Activated CD4-positive, alpha-beta T cell treated with anti-CD3 and anti-CD28 coated beads, Interleukin-2, amount 50 U/mL, for 24 hours (primary cell): ENCODE measurements at places on chromosomes 16 and 17.

- DNase-seq: no peak
Measured at GRCh38 chr17:43211123-43211479, 574 bp upstream of the TMEM106A start.

- no peak for DNase-seq
Measured at GRCh38 chr17:80220736-80221215, 549 bp downstream of the SLC26A11 start.

DNA sequence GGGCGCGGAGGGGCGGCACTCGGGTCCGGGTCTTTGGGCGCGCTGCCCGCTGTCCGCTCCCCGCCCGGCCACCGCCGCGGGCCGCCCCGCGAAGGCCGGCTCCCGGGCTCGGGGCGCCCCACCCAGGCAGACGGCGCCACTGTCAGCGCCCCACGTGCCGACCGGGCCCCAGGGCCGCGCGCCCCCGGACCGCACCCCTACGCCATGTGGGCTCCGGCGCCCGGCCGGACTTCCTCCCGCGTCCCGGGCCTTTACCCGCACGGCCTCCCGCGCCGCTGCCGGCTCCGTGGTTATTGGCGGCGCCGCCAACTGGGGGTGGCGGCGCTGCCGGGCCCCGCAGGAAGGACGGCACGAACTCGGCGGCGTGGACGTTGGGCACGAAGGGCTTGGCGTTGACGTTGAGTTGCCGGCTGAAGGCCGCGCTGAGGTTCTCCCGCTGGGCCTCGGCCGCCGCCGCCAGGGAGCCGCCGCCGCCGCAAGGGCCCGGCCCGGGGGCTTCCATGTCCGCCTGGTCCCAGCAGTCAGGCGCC is 577 bp downstream of the GSPT1 start:
- DNase-seq: peak; percentile 9

GRCh38 chr16:85137323-85138072 is 25.2 kb upstream of the CIBAR2 start:
- DNase-seq: no peak

DNA sequence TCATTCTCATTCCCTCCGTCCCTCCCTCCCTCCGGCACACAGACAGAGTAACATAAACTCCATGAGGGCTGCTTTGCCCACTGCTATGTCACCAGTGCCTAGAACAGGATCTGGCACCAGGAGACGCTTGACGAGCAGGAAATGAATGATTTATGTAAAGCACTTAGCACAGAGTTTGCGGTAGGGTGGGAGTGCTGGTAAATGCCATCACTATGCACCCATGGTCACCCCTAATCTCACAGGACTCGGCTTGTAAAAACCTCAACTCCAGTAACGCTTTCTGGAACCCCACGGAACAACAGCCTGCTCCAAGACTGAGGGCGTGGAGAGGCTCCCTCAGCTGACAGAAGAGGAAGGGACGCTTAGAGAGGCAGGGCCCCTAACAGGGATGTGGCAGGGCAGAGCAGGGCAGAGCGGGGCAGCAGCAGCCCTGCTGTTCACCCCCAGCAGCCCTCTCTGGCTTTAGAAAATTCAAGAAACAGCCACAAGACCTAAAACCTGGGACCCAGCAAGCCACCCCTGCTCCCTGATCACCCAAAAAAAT is 156.9 kb downstream of the C16orf78 start:
- DNase-seq: no peak

DNA sequence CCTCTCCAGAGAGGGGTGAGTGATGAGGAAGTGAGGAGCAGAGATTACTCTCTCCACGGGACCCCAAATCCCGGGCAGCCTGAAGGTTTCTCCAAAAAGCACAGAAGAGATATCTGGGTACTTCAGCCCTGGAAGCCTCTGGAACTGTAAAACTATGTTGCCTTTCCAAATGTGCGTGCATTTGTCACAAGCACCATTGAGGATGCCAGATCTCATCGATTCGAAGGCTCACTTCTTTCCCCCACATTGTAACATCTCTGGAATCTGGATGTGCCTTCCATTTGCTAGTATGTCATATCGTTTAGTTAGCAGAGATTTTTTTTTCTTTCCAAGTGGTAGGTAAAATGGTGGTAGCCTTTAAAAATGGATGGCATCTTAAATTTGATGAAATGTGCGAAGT is 45.8 kb downstream of the ABCC12 start:
- no peak for DNase-seq

GRCh38 chr17:62671553-62671952 is 44.1 kb downstream of the MRC2 start:
- no peak for DNase-seq

- no peak for DNase-seq
Measured at GRCh38 chr17:179066-179432, 2.4 kb downstream of the DOC2B start.

DNA sequence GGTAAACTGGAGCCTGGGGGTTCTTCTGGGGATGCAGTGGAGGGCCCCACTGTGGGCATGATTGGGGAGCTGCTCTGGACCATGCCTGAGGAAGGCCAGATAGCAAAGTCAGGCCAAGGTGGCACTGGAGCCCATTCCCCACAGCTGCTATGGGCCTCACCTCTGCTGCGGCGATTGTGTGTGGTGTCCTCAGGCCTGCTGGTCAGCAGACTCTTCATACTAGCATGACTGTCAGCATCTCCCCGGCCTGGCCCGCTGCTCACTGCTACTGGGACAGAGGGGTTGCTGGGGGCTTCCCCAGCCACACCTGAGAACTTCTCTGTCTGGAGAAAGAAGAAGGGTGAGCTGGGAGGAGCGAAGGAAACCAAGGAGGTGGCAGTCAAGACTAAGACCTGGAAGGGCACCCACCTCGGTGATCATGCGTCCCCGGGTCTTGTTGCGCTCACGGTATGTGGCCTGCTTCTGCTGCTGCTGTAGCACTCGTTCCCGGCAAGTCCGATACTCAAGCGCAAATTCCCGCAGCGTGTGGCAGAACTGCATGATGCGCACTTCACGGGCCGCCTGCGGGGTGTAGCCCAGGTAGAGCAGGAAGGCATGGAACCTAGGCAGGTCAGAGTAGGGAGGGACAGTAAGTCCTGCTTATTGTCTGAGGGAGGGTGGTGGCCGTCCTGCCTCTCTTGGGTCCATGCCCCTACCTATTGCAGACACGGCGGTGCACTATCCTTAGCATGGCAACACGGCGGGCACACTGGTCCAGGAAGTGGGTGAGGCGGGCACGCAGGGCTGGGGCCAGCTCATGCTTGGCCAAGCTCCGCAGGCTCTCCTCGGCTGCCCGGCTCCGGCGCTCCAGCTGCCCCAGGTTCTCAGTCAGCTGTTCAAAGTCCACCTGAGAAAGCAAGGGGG is 3.2 kb downstream of the TMEM208 start:
- no peak for DNase-seq

GRCh38 chr16:68335175-68335574 is 24.4 kb downstream of the PRMT7 start:
- no peak for DNase-seq

- DNase-seq: no peak
Measured at GRCh38 chr16:2282262-2282661, 14.3 kb upstream of the RNPS1 start.

DNA sequence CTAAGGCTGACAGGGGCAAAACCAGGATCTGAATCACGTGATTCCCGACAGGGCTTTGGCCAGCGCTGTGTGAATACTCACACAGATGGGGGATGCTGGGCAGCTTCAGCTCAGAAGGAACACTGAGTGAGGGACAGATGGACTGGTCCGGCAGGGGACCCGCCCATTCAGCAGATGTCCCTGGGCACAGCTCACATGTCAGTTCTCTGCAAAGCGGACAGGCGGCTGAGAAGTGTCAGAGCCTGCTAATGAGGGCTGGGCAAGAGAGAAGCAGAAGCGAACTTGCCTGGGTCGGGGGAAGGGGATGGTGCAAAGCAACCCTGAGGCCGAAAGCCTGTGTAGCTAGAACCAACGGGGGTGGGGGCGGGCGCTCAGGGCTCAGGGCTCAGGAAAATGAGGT is 11.9 kb upstream of the GLIS2 start:
- DNase-seq: no peak

DNA sequence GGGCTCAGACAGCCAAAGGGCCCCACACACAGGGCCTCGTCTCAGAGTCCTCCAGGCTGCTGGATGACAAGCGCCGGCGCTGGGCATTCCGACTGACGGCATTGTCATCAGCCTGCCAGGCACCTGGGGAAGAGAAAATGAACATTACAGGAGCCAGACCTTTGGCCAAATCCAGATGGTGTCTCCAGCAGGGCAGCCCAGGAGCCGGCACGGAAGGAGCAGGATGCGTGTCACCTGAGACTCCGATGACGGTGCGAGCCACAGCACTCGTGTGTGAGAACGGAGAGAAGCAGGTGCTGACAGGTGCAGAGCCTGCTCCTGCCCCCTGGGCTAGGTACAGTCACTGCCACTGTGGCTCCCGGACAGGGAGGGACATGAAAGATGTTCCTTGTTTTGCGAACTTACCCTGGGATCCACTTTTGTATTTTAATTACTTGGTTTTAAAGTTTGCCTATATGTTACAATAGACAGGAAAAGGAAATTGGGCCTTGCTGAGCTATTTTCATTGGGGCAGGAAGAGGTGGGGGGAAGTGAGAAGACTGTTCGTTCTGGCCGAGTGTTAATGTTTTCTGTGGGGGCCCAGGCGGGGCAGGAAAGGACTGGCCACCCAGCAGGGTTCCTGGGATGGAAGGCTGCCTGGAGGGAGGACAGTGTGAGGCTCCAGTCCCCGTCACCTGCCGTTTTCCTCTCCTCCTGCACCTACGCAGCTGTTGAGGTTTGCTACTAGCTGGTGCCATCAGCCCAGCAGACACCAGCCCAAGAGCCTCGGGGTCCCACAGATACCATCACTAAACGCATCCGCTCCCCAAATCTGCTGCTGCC is 4.4 kb upstream of the FOXJ1 start:
- no peak for DNase-seq

GRCh38 chr17:79080349-79080748 is 5.7 kb downstream of the ENGASE start:
- no peak for DNase-seq

GRCh38 chr17:77645072-77646045 is 313.1 kb upstream of the TNRC6C start:
- peak; percentile 23 for DNase-seq

GRCh38 chr16:50864386-50864785 is 122.5 kb downstream of the CYLD start:
- no peak for DNase-seq

- DNase-seq: no peak
Measured at GRCh38 chr16:79874391-79874790, 273.9 kb upstream of the MAF start.

DNA sequence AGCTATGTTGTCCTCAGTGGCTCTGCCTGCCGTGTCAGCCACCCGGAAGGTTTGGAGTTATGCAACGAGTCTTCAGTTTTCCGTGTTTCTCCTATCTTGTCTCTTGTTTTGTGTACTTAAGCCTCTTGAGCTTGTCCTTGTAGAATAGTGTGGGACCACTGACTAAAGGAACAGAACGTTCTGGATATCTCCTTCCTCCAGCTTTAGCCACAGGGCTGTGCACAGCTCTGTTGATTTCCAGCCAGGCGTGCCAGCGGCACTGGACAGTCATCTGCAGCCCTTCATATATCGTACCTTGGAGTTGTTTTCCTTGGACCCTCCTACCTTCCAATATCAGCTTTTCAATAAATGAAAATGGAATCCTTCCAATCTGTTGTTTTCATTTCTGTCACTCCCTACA is 39.8 kb downstream of the TMEM11 start:
- no peak for DNase-seq

GRCh38 chr17:50778988-50779387 is 11.7 kb upstream of the ANKRD40CL start:
- no peak for DNase-seq
